ENCODE measurements at places on chromosomes 6 and 20.

DNA sequence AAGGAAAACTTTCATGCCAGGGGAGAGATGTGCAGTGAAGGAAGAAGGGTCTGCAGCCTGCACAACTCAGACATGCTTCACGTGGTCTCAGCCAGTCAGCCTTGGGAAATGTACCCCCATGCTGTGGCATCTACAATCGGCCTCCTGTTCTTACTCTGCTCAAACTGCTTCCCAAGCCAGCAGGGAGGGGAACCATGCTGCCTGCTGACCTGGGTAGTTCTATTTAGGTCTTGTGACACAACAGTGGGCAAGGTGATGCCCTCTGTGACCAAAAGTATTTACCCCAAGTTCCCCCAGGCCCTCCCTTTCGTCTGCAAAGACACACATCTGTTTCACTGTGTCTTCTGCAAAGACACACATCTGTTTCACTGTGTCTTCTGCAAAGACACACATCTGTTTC lies 106.9 kb downstream of the SLC23A2 start:
- no peak overlapping the region for H3K27ac ChIP-seq
- peaks cover 12% of the 10 kb centered on the region for H3K36me3 ChIP-seq
- H3K4me1 ChIP-seq, result peaks cover 28% of the 10 kb centered on the region
- no peak for DNase-seq
- H3K4me3 ChIP-seq, result no peak overlapping the region

- no peaks in the 10 kb centered on the region for H3K4me1 ChIP-seq
- H3K36me3 ChIP-seq, result no peaks in the 10 kb centered on the region
- H3K27me3 ChIP-seq, result peaks cover 3% of the 10 kb centered on the region
- DNase-seq, result no peak
- no peak overlapping the region for H3K4me3 ChIP-seq
These were observed 42.4 kb downstream of the SCGN start for GRCh38 chr6:25694366-25694765.

GRCh38 chr6:44238687-44239350 lies 8.1 kb upstream of the HSP90AB1 start:
- H3K4me3 ChIP-seq, result peak overlapping the region; percentile 89
- no peaks in the 10 kb centered on the region for H3K36me3 ChIP-seq
- H3K4me1 ChIP-seq, result peaks cover 25% of the 10 kb centered on the region
- no peak for DNase-seq
- H3K27ac ChIP-seq, result peak overlapping the region; percentile 90

DNA sequence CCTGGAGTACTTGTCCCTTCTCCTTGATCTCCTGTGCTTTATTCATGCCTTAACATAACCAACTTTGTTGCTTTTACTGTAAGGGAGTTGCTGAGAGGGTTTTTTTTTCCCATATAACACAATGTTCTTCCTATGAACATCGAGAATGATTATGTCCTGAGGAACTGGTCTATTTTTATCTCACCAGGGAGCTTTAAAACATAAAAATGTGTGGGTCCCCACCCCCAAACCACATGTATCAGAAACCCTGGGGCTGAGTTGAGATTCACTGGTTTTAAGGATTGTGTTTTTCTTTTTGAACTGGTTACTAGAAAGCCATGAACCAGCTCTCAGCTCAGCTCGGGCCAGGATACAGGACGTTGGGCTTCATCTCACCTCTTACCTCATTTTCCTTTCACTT lies 118.5 kb upstream of the JAG1 start:
- no peaks in the 10 kb centered on the region for H3K36me3 ChIP-seq
- H3K27ac ChIP-seq, result no peak overlapping the region
- no peak for DNase-seq

- no peak overlapping the region for H3K4me3 ChIP-seq
- no peaks in the 10 kb centered on the region for H3K36me3 ChIP-seq
- peaks cover 34% of the 10 kb centered on the region for H3K27me3 ChIP-seq
- peaks cover 12% of the 10 kb centered on the region for H3K4me1 ChIP-seq
- no peak overlapping the region for H3K27ac ChIP-seq
- no peak for DNase-seq
These were observed 223.8 kb downstream of the NRN1 start for GRCh38 chr6:5782783-5783547.

DNA sequence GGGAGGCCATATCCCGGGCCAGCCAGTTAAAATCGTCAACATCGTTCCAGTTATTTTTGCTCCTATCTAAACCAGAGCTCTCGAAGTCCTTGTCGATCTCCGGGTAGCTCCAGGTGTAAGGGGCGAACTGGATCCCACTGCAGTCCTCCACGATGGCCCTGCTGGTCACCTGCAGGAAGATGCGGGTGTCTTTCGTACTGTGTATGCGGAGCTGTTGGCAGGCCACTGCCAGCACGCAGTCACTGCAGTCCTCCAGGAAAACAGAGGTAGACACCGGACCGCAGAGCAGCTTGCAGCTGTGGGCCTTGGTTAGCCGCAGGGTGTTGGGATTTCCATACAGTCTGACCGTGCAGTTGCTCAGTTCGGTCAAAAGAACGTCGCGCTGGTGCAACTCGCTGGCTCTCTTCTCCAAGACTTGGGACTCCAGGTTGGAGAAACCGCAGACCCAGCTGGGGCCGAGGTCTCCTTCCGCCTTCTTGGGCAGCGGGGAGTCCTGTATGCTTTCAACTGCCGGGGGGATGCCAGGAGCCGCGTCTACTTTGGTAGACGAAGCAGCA lies 742 bp downstream of the TBCC start:
- DNase-seq, result no peak
- H3K4me3 ChIP-seq, result peak overlapping the region; percentile 98
- H3K27ac ChIP-seq, result peak overlapping the region; percentile 70
- peaks cover 7% of the 10 kb centered on the region for H3K36me3 ChIP-seq

GRCh38 chr6:146679386-146679785 lies 80.6 kb downstream of the ADGB start:
- DNase-seq, result no peak
- no peaks in the 10 kb centered on the region for H3K27me3 ChIP-seq
- no peaks in the 10 kb centered on the region for H3K36me3 ChIP-seq
- no peak overlapping the region for H3K4me3 ChIP-seq

GRCh38 chr20:59103573-59103972 lies 60.0 kb upstream of the ZNF831 start:
- no peak overlapping the region for H3K27ac ChIP-seq
- H3K27me3 ChIP-seq, result no peaks in the 10 kb centered on the region
- no peak overlapping the region for H3K4me3 ChIP-seq

- no peaks in the 10 kb centered on the region for H3K4me1 ChIP-seq
- no peak overlapping the region for H3K27ac ChIP-seq
- DNase-seq, result no peak
- no peaks in the 10 kb centered on the region for H3K36me3 ChIP-seq
These were observed 107.3 kb downstream of the NRN1 start for GRCh38 chr6:5899216-5900045.

- H3K4me3 ChIP-seq, result no peak overlapping the region
- H3K27me3 ChIP-seq, result no peaks in the 10 kb centered on the region
- peaks cover 11% of the 10 kb centered on the region for H3K4me1 ChIP-seq
- no peaks in the 10 kb centered on the region for H3K36me3 ChIP-seq
- no peak overlapping the region for H3K27ac ChIP-seq
- no peak for DNase-seq
These were observed 661.4 kb upstream of the HS3ST5 start for GRCh38 chr6:115004204-115004603.

GRCh38 chr20:8155229-8155628 lies 23.2 kb downstream of the PLCB1 start:
- no peaks in the 10 kb centered on the region for H3K27me3 ChIP-seq
- H3K4me3 ChIP-seq, result no peak overlapping the region
- peaks cover 9% of the 10 kb centered on the region for H3K36me3 ChIP-seq
- peaks cover 8% of the 10 kb centered on the region for H3K4me1 ChIP-seq

DNA sequence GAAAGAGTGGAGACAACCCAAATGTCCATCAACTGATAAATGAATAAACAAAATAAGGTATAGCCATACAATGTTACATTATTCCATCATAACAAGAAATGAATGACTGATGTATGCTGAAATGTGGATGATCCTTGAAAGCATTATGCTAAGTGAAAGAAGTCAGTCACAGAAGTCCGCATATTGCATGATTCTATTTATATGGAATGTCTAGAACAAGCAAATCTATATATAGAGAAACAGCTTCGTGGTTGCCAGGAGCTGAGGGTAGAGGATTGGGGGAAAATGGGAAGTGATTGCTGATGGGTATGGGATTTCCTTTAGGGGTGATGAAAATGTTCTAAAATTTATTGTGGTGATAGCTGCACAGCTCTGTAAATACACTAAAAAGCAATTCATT lies 196.8 kb downstream of the ATXN1 start:
- no peak overlapping the region for H3K27ac ChIP-seq
- H3K27me3 ChIP-seq, result no peaks in the 10 kb centered on the region
- DNase-seq, result no peak
- H3K36me3 ChIP-seq, result peaks cover 3% of the 10 kb centered on the region

DNA sequence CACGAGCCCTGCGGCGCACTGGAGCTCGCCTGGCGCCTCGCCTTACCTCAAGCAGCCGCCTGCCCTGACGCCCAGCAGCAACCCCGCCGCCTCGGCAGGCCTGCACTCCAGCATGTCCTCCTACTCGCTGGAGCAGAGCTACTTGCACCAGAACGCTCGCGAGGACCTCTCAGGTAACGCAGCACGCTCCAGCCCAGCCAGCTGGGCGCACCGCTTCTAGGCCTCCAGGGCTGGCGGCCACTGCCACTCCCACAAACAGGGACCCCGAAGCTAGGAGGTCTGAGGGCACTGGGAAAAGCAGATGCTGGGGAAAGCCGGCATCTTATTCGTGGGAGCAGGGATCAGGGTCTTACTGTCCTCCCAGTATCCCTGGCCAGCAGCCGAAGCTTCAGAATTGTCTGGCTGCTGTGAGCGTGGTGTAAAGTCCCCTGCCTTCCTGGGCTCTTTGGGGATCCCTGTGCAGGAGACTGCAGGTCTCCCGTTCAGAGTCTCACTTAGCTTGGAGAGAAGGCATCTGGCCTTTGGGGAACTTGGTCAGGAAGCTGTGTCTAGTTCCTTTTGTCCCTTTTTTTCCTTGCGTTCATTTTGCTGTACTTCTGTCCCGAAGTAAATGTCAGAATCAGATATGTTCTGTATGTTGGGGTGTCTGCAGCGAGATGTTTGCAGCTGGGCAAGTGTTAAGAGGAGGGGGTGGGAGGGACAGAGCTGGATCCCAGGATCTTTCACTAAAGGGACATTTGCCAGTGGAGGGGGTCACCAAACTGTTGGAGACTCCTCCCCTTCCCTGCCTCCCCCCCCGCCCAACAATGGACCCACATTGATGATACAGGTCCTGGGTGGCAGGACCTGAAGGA lies 1.8 kb downstream of the FOXF2 start:
- peak overlapping the region; percentile 82 for H3K4me3 ChIP-seq
- no peak overlapping the region for H3K27ac ChIP-seq
- peaks cover 25% of the 10 kb centered on the region for H3K4me1 ChIP-seq
- no peak for DNase-seq
- H3K27me3 ChIP-seq, result peaks cover 84% of the 10 kb centered on the region

DNA sequence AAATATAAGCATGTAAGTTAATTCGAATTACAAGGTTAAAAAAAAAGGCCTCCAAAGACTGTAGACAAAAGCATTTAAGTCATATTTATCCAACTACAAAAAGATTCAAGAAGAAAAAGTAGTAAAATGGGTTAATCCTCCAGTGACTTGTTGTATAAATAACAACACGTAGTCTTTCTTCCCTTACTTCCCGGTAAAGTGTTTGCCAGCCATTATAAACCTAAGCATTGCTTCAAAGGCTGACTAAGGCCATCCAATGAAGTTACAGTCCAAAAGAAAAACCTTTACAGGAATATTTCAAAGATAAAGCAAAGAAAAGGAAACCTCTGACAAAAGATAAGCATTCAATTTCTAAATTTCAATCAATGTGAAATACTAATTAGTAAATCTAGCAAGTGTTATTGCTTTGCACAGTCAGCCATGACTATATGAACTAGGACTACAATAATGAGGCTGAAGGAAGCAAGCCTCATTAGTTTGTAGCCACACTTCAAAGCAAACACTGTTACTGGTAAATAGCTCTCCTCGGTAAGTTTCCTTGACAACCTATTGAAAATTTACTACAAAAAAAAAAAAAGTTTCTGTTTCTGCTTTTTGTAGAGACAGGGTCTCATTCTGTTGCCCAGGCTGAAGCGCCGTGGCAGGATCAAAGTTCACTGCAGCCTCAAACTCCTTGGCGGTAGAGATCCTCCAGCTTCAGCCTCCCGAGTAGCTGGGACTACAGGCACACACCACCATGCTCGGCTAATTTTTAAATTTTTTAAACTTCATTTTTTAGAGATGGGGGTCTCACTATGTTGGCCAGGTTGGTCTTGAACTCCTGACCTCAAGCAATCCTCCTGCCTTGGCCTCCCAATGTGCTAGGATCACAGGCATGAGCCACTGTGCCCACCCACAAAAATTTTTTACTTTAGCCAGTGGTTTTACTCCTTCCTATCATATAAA lies 46.0 kb downstream of the NUDT3 start:
- peaks cover 17% of the 10 kb centered on the region for H3K36me3 ChIP-seq
- peaks cover 26% of the 10 kb centered on the region for H3K4me1 ChIP-seq
- H3K27ac ChIP-seq, result peak overlapping the region; percentile 49
- no peak overlapping the region for H3K4me3 ChIP-seq
- H3K27me3 ChIP-seq, result no peaks in the 10 kb centered on the region

DNA sequence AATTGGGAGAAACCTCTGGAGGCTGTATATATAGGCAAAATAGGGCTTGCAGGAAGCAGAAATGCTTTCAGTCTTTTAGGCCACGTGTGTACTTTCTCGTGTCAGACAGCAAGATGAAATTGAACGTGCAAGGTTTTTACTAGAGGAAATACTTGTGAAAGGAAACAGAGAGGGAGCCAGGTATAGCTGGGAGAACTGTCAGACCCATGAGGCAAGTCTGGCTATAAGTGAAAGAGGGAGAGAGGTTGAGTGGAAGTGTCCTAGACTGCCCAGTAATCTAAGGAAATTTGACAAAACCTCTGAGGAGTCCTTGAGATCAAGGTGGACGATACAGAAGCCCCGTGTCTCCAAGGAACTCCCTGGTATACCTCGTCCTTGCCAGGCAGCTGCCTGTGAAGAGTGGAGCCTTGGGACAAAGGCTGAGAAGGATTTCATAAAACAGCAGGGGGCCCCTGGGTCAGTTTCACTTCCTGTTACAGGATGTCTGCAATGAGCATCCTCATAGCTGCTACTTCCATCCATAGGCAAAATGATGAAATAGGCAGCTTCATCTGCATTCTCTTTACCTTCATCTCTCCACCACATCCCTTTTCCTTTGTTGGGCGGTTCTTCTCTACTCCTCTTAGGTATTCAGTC lies 114.4 kb upstream of the MAP3K7 start:
- H3K4me1 ChIP-seq, result peaks cover 4% of the 10 kb centered on the region
- DNase-seq, result no peak
- no peaks in the 10 kb centered on the region for H3K36me3 ChIP-seq

GRCh38 chr6:14593286-14593685 lies 475.7 kb downstream of the CD83 start:
- H3K27ac ChIP-seq, result no peak overlapping the region
- H3K27me3 ChIP-seq, result peaks cover 10% of the 10 kb centered on the region

DNA sequence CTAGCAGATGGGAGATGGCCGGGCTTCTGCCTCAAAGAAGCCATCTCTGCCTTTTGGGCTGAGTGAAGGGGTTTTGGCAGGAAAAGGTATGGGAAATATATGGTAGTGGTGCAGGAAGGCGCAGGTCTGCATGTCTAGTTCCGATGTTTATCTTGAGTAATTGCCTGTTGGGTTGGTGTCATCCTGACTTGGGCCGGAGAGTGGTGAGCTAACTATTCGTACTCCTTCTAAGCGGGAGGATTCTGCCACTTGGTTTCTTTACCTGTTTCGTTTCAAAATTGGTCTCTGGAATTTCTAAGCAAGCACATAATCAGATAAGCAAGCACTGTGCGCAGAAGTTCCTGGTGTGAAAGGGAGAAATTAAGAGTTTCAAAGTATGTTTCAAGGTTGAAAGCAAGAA lies 229.6 kb downstream of the SAMD5 start:
- DNase-seq, result no peak
- peak overlapping the region; percentile 27 for H3K4me3 ChIP-seq
- peak overlapping the region; percentile 24 for H3K27ac ChIP-seq
- no peaks in the 10 kb centered on the region for H3K27me3 ChIP-seq
